ENCODE measurements at places on chromosomes 5 and 9.

DNA sequence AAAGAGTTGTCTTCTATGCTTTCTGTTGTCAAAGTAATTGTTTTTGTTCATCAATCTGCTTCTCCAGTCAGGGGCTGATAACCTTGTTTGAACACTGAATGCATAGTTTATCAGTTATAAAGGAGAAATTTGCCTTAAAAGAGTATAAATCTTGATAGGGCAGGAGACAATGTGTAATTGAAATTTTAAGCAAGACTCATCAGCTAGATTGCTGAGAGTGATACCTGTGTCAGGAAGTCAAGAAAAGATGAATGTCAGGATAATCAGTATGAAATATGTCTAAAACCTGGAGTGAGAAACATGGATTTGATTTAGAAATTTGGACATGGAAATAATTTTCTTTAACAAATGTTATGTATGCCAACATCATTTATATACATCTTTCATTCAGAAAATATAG, 1258.1 kb downstream of the EFNA5 start:
- no peak for DNase-seq

GRCh38 chr5:74413403-74414048, 227.0 kb downstream of the ENC1 start:
- no peak for DNase-seq

DNA sequence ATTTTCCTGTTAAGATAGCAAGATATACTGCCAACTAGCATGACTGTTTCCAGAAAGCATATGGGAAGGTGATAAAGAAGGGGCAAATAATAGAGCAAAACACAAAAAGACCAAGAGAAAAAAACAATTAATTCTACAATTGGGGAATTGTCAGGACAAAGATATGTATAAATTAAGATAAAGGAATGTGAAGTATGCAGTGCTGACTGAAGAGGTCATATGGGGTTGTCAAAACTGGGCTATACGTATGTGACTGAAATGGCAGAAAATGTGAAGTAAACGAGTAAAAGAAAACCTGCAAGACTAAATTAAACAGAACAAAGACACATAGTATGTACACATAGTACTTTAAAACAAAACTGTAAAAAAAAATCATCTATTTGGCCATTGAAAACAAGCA, 222.3 kb downstream of the ARL15 start:
- DNase-seq, result no peak

DNA sequence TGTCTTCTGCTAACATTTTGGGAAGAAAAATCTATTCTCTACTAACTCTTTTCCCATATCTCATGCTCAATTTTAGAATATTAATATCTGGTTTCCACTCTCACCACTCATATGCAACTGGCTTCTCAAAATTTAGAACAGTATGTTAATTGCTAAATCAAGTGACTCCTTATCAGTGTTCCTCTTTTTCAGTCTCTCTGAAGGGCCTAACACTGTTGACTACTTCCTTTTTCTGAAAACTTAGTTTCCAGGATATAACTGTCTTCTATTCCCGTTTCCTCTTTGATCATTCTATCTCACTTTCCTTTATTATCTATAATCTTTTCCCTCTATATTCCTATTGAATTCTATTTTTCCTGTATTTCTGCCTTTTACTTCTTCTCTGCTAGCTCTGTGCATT, 1717.2 kb upstream of the C9orf72 start:
- DNase-seq, result no peak

DNA sequence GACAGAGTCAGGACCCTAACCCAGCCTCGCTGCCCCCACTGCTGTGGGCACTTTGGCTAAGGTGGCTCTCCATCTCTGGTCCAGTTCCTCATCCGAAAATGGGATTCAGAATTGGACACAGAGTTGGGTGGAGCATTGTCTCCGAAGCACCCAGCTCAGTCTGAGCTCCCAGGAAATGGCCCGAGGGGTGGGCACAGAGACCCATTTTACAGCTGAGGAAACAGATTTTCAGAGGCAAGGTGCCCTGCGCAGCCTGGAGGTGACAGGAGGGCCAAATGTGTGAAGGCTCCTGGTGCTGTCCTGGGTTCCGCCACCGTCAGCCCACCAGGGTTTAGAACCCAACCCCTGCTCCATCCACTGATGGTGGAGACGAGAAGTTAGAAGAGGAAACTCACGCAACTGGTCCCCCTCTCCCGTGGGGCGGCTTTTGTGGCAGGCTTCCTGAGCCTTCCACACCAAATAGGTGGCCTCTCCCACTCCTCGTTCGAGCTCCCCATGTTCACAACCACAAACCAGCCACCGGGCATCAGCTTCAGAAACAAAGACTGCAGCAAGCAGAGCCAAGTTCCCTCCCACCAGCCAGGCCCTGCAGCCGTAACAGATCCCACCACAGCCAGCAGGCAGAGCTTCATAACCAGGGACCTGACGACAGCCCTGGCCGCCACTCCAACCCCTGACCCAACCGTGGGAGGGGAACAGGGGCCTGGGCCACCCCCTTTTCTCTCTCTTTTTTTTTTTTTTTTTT, 90.9 kb upstream of the LMX1B start:
- no peak for DNase-seq

DNA sequence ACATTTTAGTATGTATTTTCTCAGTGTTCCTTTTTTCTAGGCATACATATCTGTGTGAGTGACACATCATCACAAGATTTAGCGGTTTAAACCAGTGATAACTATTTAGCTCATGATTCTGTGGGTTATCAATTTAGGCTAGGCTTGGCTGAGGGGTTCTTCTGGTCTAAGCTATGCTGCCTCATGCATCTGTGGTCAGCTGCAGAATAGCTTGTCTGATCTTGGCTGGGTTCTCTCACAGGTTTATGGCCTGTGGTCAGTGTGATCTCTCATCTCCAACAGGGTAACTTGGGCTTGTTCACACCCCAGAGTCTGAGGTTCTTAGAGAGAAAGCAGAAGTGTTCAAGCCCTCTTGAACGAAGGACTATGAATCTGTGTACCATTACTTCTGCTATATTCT, 363.3 kb downstream of the KDM4C start:
- no peak for DNase-seq

GRCh38 chr5:38008198-38008597, 168.4 kb upstream of the GDNF start:
- no peak for DNase-seq

GRCh38 chr9:306907-307306, 92.2 kb downstream of the DOCK8 start:
- DNase-seq, result peak; percentile 15

GRCh38 chr5:90612919-90613318, 54.3 kb downstream of the ADGRV1 start:
- no peak for DNase-seq

Data from T-helper 9 cell (primary cell).